ENCODE measurements at places on chromosomes 1 and 21.

DNA sequence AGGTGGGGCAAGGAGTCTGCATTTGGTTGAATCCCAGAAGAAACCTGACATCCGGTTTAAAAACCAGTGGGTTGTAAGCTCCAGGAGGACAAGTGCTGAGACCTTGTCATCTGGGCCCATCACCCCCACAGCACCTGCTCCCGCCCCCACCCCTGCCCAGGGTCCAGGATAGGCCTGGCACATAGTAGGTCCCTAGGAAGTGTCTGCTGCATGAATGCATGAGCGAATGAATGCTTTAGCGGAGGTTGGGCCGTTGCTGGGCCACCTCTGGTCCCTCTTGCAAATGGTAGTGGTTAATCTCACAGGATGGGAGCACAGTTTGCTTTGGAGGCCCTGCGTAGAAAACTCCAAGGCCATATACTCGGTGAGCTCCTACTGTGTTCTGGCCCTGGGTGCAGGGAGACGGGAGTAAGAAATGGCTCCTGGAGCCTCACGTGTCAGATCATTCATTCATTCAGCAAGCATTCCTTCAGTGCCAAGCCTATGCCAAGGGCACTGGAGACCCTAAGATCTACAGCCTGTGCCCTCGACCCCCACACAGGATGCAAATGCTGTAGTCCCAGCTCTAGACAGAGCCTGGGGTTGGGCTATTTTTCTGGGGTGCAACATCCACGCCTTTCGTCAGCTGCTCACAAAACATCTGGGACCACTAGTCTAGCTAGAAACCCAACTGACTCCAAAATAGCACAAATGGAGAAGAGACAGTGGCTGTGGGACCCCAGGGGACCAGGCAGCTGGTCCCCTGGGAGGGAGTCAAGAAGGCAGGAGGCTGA lies 28.9 kb downstream of the EPHA2 start:
- H3K4me3 ChIP-seq = no peak overlapping the region
- peaks cover 5% of the 10 kb centered on the region for H3K4me1 ChIP-seq
- no peaks in the 10 kb centered on the region for H3K27me3 ChIP-seq
- DNase-seq = no peak

DNA sequence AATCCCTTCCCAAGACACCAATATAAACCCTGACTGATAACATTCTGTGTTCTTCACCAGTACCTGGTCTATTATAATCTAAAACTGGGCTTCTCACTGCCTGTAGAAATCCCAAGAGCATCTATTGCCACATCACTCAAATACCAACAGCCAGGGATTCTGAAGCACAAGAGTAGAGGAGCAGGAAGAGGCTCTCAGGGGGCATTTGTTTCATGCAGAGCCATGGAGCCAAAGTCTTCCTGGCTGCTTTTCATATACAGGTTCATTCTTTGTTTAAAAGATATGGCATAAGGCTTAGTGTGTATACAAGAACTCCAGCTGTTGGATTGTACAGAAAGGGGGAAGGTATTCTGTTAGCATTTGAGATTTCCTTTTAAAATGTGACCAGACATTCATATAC lies 38.2 kb upstream of the USH2A start:
- peak; percentile 16 for DNase-seq
- H3K27ac ChIP-seq = no peak overlapping the region
- no peaks in the 10 kb centered on the region for H3K27me3 ChIP-seq

DNA sequence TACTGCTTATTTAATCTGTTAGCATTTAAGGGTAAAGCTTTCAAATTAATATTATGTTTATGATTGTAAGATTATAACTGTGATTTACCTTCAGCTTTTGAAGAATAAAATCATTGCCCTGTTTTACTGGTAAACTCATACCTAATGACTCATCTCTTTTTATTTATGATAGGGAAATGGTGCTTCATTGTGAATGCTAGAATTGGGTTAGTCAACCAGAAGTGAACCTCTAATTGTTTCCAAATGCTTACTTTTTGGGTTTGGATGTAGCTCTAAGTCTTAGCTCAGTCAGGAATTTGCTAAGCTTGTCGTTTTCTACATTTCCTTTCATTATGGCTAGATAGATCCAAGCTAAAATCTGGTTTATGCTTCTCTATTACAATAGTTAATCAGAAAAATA lies 59.4 kb downstream of the SLC30A7 start:
- H3K27me3 ChIP-seq = no peaks in the 10 kb centered on the region
- H3K4me1 ChIP-seq = peaks cover 1% of the 10 kb centered on the region
- H3K36me3 ChIP-seq = no peaks in the 10 kb centered on the region
- H3K27ac ChIP-seq = no peak overlapping the region
- no peak overlapping the region for H3K4me3 ChIP-seq

GRCh38 chr1:155012776-155013602 lies 10.4 kb downstream of the ZBTB7B start:
- DNase-seq = no peak
- H3K27me3 ChIP-seq = no peaks in the 10 kb centered on the region
- peaks cover 20% of the 10 kb centered on the region for H3K4me1 ChIP-seq
- H3K27ac ChIP-seq = no peak overlapping the region
- H3K4me3 ChIP-seq = no peak overlapping the region
- H3K36me3 ChIP-seq = no peaks in the 10 kb centered on the region

DNA sequence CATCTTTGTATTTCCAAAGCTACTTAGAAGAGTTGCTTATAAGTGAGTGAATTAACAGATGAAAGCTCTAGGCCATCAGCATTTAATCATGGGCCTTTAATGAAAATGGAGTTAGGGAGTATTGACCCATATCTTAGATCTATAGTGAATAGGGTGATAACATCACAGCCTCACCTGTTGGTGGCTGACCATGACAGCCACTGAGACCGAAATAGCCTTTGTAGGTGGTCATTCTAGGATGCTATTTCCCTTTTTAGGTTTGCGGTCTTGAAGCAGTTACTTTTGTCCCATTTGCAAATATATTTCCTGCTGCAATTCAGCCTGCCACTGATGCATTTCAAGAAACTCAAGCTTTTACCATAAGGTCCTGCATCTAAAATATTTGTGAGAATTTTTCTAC lies 410.1 kb upstream of the LYPLAL1 start:
- no peaks in the 10 kb centered on the region for H3K4me1 ChIP-seq
- DNase-seq = no peak
- no peak overlapping the region for H3K4me3 ChIP-seq
- H3K27me3 ChIP-seq = no peaks in the 10 kb centered on the region
- no peaks in the 10 kb centered on the region for H3K36me3 ChIP-seq

GRCh38 chr1:209584231-209584672 lies 738 bp downstream of the CAMK1G start:
- H3K27me3 ChIP-seq = peaks cover 10% of the 10 kb centered on the region
- no peak overlapping the region for H3K4me3 ChIP-seq
- no peak for DNase-seq
- H3K4me1 ChIP-seq = no peaks in the 10 kb centered on the region

DNA sequence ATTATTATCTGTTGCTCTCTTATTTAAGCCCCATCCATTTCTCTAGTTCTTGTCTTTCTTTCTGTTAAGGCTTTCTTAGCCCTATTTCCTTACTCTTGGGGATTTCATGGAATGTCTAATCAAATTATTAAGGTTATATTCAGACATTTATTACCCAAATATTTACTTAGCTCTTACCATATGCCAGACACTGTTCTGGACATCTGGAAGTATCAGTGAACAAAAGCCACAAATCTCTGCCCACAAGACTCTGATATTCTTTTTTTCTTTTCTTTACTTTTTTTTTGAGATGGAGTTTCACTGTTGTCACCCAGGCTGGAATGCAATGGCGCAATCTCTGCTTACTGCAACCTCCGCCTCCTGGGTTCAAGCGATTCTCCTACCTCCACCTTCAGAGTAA lies 74.3 kb upstream of the NBL1 start:
- no peak overlapping the region for H3K4me3 ChIP-seq
- H3K36me3 ChIP-seq = no peaks in the 10 kb centered on the region
- DNase-seq = no peak
- no peaks in the 10 kb centered on the region for H3K4me1 ChIP-seq

DNA sequence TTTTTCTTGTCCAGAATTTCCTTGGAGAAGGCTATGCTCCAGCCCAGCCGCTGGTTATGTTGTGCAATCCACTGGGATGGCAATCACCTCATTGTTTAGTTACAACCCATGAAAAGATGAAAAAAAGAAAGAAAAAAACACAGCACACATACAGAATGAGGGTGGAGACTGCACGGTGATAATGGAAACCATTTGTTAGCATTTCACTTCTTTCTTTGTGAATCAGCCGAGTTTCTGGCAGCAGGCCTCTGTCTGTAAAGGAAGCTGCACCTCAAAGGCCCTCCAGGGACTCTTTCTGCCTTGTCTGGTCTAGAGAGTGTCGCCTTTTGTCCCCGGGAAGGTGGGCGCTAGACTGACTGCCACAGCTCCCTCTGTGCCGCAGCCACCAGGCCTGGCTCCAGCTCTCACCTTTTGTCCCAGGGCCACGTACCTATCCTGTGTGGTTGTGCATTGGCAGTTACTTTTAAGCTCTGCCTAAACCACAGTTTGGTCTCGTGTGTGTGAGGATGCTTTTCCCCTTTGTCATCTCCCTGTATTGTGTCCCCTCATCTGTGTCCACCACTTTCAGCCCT lies 35.6 kb downstream of the NGF start:
- no peak overlapping the region for H3K27ac ChIP-seq

DNA sequence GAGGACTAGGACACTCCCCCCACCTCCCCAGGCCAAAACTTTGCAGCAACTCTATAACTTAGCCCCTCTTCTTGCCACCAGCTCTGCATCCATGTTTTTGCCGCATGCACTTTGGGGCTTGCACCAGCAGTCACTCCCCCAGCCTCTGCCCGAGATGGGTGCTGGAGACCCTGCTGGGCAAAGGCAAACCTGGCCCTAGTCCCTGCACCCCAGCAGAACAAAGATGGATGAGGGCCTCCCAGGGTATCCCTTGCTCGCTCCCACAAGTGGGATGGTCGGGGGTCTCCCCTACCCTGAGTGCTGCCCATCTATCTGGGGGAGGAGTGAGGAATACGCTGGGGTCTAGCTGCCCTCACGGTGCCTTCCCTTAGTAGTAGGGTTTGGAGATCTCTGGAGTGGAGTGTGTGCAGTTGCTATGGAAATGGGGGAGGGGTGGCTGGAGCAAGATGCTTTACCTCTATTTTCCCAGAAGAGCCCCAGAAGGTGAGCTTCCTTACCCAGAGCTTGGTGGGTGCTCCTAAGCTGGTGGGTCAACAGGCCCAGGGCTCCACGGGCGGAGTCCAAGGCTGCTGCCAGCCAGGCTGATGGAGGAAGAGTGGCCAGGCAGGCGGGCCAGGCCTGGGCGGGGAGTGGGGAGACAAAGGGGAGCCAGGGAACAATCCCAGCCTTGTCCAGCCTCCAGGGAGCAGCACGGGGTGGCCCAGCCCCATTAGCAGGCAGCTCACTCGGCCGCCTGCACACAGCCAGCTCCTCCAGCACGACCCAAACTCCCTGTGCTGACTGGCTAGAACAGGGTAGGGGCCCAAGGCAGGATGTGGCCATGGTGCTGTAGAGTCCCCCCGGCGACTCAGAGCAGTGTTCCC lies at the start of gene PAQR6:
TSS of gene PAQR6 (minus strand) at position 597 of the 863 bp plus-strand sequence. CDS start 1,325 bp downstream, outside the sequence.
- DNase-seq = no peak
- H3K4me1 ChIP-seq = no peaks in the 10 kb centered on the region
- H3K27me3 ChIP-seq = no peaks in the 10 kb centered on the region

DNA sequence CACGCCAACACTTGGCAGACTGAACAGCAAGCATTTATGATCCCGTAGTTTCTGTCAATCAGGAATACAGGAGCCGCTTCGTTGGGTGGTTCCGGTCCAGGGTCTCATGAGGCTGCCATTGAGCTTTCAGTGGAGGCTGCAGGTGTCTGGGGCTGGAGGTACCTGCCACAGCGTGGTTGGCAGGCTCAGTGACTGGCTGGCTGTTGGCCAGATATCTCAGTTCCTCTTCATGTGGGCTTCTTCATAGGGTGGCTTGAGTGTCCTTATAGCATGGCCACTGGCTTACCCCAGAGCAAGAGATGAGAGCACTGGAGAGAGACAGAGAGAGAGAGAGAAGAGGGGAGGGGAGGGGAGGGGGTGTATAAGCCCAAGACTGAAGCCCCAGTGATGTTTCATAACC lies 29.3 kb downstream of the PIK3CD start:
- no peak overlapping the region for H3K27ac ChIP-seq
- DNase-seq = no peak
- H3K4me1 ChIP-seq = no peaks in the 10 kb centered on the region
- H3K4me3 ChIP-seq = no peak overlapping the region

- no peaks in the 10 kb centered on the region for H3K27me3 ChIP-seq
- DNase-seq = no peak
- H3K4me3 ChIP-seq = no peak overlapping the region
- no peak overlapping the region for H3K27ac ChIP-seq
- no peaks in the 10 kb centered on the region for H3K36me3 ChIP-seq
- no peaks in the 10 kb centered on the region for H3K4me1 ChIP-seq
Measured at GRCh38 chr1:147648933-147649332, 21.4 kb downstream of the ACP6 start.

DNA sequence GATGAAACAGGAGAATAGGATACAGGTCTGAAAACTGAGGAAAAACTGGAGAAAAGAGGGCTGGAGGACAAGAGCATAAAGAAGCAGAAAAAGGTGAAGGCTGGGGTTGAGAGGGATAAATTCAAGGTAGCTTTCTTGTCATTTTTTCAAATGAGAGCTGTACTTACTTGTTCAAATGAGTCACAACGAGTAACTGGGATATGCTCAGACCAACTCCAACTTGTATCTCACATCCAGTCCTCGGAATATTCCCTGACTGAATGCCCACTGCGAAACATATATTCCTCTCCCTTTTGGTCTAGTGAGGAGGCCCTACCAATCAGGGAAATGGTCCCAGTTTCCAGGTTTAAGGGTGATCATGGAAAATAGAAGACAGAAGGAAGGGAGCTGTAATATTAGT lies 343.4 kb downstream of the HHIPL2 start:
- no peak overlapping the region for H3K4me3 ChIP-seq
- DNase-seq = no peak
- H3K4me1 ChIP-seq = no peaks in the 10 kb centered on the region
- no peaks in the 10 kb centered on the region for H3K27me3 ChIP-seq
- H3K36me3 ChIP-seq = no peaks in the 10 kb centered on the region

GRCh38 chr1:189939967-189940366 lies 537.7 kb downstream of the BRINP3 start:
- no peak overlapping the region for H3K4me3 ChIP-seq
- H3K36me3 ChIP-seq = no peaks in the 10 kb centered on the region
- no peak for DNase-seq

GRCh38 chr1:6473974-6474814 lies 8.2 kb upstream of the TNFRSF25 start:
- no peak overlapping the region for H3K4me3 ChIP-seq
- H3K36me3 ChIP-seq = peaks cover 4% of the 10 kb centered on the region
- no peaks in the 10 kb centered on the region for H3K27me3 ChIP-seq
- H3K27ac ChIP-seq = no peak overlapping the region

GRCh38 chr1:64492424-64492823 lies 22.5 kb downstream of the CACHD1 start:
- H3K36me3 ChIP-seq = no peaks in the 10 kb centered on the region
- H3K4me1 ChIP-seq = peaks cover 25% of the 10 kb centered on the region

Measured in mesendoderm (in vitro differentiated cells).